Inflammatory macrophage treated with lipopolysaccharide for 1 hour (primary cell): ENCODE measurements at places on chromosomes 1 and 21.
A peak's percentile ranks its signal among the peaks of the same experiment; 100 is the strongest.

GRCh38 chr1:192167011-192167410 lies 8.7 kb downstream of the RGS18 start:
- no peak for DNase-seq

DNA sequence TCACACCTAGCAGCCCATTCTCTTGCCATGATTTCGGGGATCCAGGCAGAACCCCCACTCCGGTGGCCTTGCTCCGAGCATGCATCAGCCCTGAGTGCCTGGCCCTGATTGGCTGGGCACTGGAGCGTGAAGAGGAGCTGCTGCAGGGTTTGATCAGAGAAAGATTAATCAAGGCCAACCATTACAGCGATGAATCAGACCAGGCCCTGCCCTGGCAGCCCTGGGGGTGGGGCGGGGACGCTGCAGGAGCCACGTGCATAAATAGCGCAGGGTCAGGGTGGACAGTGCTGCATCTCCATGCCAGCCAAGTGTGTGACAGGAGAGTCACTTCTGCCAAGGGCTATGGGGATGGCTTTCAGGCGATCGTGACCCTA lies 3.4 kb upstream of the FAM131C start:
- DNase-seq = no peak

GRCh38 chr1:236759252-236759859 lies 35.7 kb upstream of the MTR start:
- DNase-seq = peak; percentile 25

- DNase-seq = no peak
These were observed 170.2 kb downstream of the TNR start for GRCh38 chr1:175572932-175573868.

DNA sequence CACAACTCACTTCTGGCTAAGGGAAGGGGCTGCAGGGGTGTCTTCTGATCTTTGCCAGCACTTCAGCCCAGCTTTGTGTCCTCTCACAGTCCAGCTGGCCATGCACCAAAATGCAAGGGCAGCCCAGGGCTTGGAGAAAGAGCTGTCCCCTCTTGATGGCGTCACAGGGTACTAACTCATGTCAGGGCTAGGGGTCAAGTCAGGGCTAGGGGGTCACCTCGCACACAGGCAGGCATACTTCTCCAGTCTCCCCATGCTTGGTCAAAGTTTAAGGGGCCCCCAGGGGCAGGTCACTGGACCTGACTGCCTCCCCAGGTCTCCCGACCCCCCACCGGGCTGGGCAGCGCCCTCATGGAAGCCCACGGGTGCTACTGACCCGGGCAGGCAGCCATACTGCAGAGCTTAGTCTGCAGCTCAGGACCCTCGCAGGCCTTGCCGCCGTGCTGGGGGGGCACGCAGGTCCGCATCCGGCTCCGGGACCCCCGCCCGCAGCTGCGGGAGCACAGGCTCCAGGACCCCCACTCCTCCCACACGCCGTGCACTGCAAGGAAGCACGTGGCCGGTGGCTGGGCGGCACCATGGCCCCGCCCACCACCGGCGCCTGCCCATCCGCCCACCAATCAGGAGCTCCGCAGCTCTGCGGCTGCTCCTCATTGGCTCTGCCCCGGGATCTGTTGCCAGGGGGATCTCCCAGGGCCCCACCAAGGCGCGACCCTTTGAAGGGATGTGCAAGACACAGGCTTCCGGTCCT lies 21.5 kb downstream of the ADGRB2 start:
- DNase-seq = no peak

DNA sequence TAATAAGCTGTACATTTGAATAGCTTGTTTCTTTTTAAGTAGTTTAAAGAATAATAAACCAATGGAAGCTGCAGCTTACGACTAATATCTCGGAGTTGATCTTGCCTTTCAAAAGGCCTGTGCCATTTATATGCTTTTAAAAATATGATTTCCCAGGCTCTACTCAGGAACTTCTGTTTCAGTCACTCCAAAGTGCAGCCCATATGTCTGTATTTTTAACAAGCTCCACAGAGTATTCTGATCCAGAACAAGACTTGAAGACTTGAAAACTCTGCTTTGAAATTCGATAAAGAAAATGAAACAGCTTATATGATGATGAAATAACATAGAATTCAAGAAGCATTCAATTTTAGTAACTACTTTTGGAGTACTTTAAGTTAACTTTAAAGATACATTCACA lies 79.1 kb upstream of the PLPPR4 start:
- no peak for DNase-seq

- DNase-seq = no peak
These were observed 23.6 kb upstream of the KIRREL1 start for GRCh38 chr1:157969697-157970485.

- DNase-seq = peak; percentile 51
These were observed 8.7 kb upstream of the LRRC71 start for GRCh38 chr1:156911577-156912298.

DNA sequence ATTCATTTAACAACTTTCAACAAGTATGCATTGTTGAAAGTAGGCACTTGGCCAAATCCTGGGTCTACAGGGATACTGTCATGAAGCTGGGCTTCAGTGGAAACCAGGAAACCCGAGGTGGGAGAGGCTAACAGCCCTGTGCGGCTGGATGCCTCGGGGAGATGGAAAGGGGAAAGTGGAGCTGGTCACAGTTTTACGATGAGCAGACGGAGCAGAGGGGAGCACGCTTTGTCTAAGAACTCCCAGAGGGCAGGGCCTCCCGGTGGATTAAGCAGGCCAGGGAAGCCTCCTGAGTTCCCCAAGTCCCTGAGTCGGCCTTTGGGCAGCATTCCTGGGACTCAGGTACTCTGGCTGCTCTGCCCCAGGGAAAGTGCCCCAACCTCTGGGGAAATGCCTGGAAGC lies 23.8 kb downstream of the STUM start:
- no peak for DNase-seq

- DNase-seq = no peak
These were observed 24.5 kb downstream of the AHCYL1 start for GRCh38 chr1:110008971-110009565.

- DNase-seq = no peak
These were observed 422.9 kb upstream of the BEND5 start for GRCh38 chr1:49199564-49199963.

DNA sequence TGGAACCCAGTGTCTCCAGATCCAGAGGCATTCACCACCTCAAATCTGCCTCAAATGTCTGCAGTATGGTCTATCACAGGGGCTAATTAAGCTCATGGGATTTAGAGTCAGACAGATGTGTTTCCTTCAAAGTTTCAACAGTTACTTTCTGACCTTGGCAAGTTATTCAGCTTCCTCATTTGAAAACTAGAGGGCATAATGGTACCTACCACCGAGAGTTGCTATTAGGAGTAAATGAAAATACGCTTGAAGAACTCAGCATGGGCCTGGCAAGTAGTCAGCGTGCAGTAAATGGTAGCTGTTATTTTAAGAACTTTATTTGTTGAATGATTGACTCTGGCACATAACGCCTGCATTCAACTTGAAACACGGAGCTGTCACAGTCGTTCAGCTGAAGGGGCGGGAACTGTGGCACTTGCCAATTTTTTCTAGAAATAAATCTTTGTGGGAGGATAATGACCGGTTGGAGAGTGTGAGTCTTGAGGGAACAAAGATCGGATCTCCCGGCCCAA lies 1.2 kb upstream of the CAP1 start:
- DNase-seq = peak; percentile 55

- DNase-seq = no peak
These were observed 65.0 kb upstream of the DISP3 start for GRCh38 chr1:11413986-11414391.

DNA sequence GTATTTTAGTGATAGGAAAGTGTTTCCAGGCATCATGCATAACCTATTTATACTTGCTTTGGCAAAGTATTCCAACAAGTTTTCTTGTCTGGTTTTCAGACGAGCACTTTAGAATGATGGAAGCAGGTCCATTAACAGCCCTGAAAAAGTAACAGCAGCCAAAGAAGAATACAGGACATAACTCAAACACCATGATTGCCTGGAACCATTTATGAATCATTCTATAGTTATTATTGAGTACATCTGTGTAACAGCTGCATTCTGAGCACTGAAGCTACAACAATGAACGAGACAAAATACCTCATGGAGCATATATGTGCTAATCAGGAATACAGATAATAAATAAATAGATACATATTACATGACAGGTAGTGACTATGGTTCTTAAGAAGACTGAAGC lies 12.6 kb downstream of the IL10RB start:
- DNase-seq = no peak

GRCh38 chr1:26239936-26240335 lies 5.9 kb downstream of the CEP85 start:
- DNase-seq = no peak

- no peak for DNase-seq
These were observed 43.0 kb downstream of the DESI2 start for GRCh38 chr1:244695937-244696336.

GRCh38 chr1:95012389-95012788 lies 60.4 kb downstream of the ALG14 start:
- DNase-seq = no peak

DNA sequence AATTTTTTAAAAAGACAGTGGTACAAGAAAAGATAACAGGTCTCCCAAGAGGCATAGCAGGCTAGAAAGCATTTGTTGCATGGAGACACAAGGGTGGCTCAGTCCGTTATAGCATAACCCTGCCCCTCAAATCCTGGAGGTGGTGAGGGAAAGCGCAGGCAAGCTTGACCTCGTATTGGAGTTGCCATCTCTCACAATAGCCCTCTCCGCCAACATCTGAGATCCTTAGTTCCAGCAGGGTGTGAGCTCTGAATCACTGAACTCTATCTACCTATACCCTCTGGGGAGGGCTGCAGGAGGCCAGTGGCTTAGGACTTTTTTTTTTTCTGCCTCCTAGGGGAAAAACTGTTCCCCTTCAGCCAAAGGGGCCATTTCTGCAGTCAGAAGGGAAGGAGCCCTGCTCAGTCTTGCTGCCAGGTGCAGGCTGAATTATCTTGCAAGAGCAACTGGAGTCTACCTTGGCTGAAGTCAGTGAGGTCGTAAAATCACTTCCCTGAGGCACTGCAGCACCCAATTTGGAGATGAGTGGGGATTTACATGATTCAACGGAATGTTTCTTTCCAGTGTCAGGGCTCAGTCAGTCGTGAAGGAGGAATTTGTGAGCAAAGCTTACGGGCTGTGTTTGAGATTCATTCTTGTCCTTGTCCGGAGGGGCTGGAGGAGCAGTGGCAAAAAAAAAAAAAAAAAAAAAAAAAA lies 17.2 kb upstream of the C8A start:
- DNase-seq = no peak

GRCh38 chr21:42652527-42653230 lies 742 bp upstream of the PDE9A start:
- DNase-seq = no peak

DNA sequence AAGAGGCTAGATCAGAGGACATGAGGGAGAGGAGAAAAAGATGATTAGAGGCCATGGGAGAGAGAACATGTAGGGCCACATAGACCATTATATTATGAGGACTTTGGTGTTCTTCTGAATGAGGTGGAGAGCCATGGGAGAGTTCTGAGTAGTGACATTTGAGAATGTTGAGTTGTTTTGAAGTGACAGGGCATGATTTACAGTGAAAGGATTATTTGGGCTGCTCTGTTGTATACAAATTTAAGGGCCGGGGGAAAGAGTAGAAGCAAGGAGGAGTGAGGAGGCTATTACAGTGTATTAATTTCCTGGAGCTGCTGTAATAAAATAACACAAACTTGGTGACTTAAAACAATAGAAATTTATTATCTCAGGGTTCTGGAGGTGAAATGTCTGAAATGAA lies 102.5 kb upstream of the RGS4 start:
- no peak for DNase-seq
